ENCODE measurements at places on chromosomes 12 and 14. TPM values are rescaled to one million over a fixed set of nuclear protein-coding genes. Genes with fewer than 3 reads are reported as not detected.

Gene FBLN5
- 63.2 TPM for polyA plus RNA-seq

Gene ANO2
- 2.7 TPM for polyA plus RNA-seq

GRCh38 chr12:122244565-122245371 is 18.9 kb upstream of the DIABLO start:
- no peak for DNase-seq

- DNase-seq = no peak
Measured at GRCh38 chr12:21527451-21528180, 1.5 kb downstream of the SPX start.

GRCh38 chr14:23348297-23348655 is 4.4 kb downstream of the SLC22A17 start:
- DNase-seq = no peak

Gene KRT74
- polyA plus RNA-seq = not detected

Gene PAX9
- 0.06 TPM for polyA plus RNA-seq

DNA sequence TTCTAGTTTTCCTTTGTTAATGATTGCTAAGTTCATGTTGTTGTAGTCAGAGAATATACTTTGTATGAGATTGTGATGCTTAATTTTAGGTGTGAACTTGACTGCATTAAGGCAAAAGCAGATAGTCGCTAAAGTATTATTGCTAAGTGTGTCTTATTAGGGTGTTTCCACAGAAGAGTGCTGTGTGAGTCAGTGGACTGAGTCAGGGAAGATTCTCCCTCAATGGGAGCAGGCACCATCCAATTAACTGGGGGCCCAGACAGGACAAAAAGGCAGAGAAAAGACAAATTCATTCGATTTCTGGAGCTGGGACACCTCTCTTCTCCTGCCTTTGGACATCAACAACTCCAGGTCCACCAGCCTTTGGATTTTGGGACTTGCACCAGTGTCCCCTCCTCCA is 48.5 kb downstream of the BAZ1A start:
- no peak for DNase-seq

GRCh38 chr12:110726028-110726427 is 16.7 kb downstream of the PPP1CC start:
- DNase-seq = no peak

- DNase-seq = no peak
Measured at GRCh38 chr14:89955022-89955744, 544 bp upstream of the TDP1 start.

DNA sequence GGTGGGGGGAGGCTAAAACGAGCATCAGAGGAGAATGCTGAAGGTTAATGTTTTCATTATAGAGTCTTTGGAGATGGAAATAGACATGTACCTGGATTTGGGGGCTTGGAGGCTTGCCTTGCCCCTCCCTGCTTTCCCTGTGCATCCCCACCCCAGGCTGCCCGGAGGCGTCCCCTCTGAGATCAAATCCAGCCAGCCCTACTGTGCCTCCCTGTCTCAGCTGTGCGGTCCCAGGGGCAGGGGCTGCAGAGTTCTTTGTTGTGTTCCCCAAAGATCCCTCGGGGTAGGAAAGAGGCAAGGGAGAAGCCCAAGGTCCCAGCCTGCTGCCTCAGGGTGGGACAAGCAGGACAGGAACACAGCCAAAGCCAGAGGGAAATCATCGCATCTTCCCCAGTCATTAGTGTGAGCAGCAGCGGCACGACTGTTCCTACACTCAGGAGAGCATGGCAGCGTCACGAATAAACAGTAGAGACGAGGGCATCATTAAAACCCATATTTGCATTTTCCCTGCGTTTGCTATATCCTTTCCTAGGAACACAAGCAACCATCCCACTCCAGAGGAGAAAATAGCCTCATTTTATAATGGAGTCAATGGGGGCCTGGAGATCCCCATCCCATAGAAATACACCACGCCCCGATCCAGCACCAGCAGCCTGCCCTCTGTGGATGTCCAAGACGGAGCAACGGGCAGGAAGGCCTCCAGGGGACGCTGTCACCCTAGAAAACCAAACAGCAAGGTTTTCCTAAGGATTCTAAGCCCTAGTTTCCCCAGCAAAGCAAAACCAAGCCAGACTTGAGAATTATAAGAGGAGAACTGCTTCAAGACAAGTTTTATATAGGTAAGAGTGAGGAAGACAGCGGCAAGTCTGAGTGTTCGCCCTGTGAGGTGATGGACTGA is 32.4 kb downstream of the ANO2 start:
- no peak for DNase-seq

Gene ANG
- 43.6 TPM for polyA plus RNA-seq

- DNase-seq = no peak
Measured at GRCh38 chr14:105118646-105119407, 49.7 kb downstream of the JAG2 start.

- DNase-seq = no peak
Measured at GRCh38 chr12:12804432-12804886, 8.7 kb upstream of the DDX47 start.

Gene KERA
- polyA plus RNA-seq = 0.22 TPM

- no peak for DNase-seq
Measured at GRCh38 chr12:8911606-8912268, 2.6 kb upstream of the PHC1 start.

DNA sequence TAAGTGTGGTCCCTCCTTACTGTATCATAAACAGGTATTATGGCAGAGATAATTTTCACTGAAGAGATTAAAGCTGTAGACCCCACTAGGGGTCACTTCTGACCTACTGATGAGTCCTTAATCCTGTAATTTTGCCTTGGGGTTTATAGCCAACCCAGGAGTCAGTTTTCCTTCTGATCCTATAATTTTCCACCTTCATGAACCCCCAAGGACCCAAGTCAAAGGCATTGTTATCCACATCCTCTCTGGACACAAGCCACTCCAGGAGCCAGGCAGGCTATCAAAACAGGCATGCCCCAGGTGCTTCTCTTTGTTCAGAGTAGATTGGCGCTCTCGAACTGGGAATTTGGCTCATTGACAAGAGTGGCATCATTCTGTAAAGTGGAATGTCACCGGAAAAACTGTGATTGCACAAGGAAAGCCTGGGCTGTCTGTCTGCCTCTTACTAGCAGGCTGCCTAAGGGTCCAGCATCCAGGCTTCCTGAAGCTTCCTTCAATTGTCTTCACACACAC is 1523.2 kb upstream of the FLRT2 start:
- DNase-seq = peak; percentile 6

Gene TAS2R30
- 0.07 TPM for polyA plus RNA-seq

DNA sequence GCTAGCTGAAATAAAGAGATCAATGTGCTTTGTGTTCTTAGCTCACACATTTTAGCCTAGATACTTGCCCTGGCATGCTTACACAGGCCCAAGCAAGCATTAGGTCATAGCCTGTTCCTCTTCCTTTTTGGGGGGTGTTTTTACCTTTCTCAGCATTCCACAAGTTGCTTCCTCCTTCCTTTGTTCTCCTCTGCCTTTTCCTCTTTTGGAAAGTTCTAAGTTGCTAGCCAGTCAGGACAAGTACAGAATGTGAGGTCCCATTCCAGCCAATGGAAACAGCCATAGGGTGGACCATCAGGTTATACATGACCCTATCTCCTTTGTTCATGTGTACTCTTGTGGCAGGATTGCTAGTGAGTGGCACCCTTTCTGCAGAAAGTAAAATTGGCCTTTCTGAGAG is 154.9 kb downstream of the RASSF9 start:
- DNase-seq = no peak

GRCh38 chr12:75329918-75330826 is at the start of gene CAPS2:
TSS of gene CAPS2 (minus strand) at chr12:75330324. CDS start at chr12:75326498, 3,826 bp downstream.
- peak; percentile 54 for DNase-seq

Gene SALL2
- polyA plus RNA-seq = 10.2 TPM

DNA sequence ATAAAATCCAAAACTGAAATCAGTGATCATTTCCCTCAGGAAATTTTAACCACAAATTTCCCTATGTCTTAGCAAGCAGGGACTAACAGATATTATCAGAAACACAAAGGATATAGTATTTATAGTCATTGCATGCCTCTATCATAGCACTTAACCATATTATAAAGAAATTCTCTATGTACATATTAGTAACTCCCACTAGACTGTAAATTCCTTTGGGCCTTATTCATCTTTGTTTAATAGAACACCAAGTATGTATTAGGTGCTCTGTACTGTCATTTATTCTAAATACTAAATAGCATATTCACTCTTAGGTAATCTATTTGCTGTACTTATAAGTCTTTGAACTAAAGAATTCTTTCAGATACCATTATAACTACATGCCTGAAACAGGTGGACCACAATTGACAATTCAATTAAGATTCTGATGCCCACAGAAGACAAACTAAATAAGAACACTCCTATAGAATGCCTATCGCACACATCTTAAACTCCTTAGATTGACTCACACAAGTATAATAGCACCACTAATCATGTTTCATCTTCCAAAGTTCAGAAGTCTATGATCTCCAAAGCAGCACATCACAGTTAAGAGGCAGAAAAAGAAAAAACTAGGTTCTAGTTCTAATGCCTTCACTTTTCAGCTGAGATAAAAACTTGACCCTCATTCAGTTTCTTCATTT is 134.1 kb downstream of the FSCB start:
- DNase-seq = peak; percentile 20

DNA sequence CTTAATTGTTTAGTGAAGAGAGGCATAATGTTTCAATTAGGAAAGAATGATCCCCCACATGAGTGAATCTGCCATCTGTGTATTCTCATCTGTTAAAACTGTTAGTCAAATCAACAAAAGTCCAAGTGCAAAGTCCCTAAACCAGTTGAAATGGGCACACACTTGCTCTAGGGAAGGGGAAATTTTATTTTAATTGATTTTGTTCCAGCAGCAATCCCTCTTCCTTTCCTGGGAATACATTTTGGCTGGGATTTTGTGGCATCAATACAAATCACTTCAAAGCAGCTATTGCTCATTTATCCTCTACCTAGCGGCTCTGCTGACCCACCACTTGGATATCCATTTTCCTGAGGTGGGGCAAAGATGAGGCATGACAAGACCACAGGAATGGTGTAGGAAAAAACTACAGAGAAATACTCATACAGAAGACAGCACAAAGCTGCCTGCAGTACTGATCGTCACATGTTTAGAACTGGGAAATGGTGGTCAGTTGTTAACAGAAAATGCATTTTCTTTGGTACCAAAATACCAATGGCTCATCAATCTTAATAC is 9.8 kb upstream of the SSTR1 start:
- no peak for DNase-seq

DNA sequence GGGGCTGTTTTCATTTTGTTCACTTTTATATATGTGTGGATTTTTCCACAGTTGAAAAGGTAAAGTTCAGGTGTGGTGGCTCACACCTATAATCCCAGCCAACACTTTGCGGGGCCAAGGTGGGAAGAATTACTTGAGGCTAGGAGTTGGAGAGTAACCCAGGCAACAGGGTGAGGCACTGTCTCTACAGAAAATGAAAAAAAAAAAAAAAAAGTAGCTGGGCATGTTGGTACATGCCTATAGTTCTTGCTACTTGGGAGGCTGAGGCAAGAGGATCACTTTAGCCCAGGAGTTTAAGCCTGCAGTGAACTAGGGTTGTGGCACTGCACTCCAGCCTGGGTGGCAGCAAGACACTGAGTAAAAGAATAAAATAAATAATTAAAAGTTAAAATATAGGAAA is 326.5 kb downstream of the NAV3 start:
- DNase-seq = no peak

- DNase-seq = no peak
Measured at GRCh38 chr14:90446405-90446804, 49.6 kb downstream of the CALM1 start.

DNA sequence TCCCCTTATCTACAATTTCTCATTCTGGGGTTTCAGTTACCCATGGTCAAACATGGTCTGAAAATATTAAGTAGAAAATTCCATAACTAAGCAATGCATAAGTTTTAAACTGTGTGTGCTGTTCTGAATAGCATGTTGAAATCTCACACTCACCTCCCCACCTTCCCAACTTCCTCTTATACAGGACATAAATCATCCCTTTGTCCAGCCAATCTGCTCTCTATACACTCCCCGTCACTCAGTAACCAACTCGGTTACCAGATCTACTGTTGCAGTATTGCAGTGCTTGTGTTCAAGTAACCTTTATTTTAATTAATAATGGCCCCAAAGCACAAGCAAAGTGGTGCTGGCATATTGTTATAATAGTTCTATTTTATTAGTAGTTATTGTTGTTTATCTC is 420.5 kb downstream of the GXYLT1 start:
- no peak for DNase-seq

GRCh38 chr12:65779091-65779642 is 45.1 kb upstream of the HMGA2 start:
- no peak for DNase-seq

DNA sequence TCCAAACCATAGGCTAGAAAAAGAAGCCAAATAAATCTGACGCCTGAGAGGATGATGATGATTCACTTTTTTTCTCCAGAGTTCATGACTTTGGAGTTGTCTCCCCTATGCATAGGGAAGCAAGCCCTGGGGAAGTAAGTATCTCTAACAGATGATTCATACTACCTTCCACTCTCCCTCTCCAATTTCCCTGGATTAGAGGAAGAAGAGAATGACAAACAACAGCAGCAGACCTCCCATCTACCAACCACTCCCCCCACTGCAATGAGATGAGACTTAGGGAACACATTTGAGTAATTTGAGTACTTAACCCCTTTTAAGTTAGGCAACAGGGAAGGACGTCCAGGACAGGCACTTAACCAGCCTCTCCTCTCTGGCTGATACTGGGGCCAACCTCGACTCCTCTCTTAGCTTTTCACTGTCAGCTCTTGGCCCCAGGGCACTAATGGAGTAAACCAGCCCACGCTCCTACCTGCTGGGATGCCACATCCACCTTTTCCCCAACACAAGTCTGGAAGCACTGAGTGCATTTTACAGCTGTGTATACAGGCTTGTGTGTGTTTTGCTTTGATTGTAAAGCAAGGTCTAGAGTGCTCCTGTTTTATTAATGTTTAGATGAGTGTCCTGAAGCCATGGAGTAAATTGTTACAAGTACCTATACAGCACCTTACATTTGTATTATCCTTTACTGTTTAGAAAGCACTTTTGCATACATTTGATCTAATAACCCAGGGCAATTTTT is 180.7 kb downstream of the PHLDA1 start:
- peak; percentile 61 for DNase-seq

DNA sequence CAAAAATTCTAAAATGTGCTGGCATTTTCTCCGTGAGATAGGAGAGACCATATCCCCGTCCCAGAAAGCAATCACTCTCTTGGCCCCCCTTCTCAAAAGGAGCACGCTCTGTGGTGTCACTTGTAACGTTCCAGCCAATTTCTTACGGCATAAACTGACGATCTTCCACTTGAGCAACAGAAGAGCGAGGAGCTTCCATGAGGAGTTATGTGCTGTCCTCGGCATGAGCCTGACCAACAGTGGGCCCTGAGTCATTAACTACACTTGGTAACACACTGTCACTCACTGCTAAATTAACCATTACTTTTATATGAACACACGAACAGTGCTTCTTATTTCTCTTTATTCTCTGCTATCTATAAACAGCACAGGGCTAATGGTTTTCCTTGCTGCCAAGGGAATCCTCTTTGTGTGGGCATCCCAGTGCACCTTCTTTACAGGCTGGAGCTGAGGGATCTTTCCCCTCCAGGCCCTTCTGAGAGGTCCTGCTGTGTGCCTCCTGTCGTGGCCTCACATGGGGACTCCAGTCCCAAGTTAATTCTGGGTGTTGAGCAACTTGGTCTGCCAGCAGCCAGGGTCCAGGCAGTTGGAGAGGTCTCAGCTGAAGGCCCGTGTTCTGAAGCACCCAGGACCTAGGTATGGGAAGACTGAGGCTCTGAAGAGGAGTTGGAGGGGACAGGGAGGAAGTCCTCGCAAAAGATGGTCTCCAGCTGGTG is 9.4 kb downstream of the SLC6A13 start:
- DNase-seq = peak; percentile 33
